Thoracic aorta (tissue), 2 donors: ENCODE measurements at places on chromosomes 12 and 14. TPM values are rescaled to one million over a fixed set of nuclear protein-coding genes. Genes with fewer than 3 reads are reported as not detected.

The ZFP36L1 gene
- total RNA-seq = 233 TPM

The TAS2R9 gene
- not detected for total RNA-seq

- no peak for DNase-seq
These were observed 70.3 kb upstream of the MBIP start for GRCh38 chr14:36390718-36391117.

- DNase-seq = no peak
These were observed 38.3 kb upstream of the LDHB start for GRCh38 chr12:21695986-21696385.

GRCh38 chr12:29160230-29160629, 11.2 kb downstream of the FAR2 start:
- no peak for DNase-seq

- DNase-seq = no peak
These were observed 101.3 kb downstream of the HMGA2 start for GRCh38 chr12:65925626-65926025.

- no peak for DNase-seq
These were observed 3.2 kb upstream of the KRT4 start for GRCh38 chr12:52817003-52817698.

DNA sequence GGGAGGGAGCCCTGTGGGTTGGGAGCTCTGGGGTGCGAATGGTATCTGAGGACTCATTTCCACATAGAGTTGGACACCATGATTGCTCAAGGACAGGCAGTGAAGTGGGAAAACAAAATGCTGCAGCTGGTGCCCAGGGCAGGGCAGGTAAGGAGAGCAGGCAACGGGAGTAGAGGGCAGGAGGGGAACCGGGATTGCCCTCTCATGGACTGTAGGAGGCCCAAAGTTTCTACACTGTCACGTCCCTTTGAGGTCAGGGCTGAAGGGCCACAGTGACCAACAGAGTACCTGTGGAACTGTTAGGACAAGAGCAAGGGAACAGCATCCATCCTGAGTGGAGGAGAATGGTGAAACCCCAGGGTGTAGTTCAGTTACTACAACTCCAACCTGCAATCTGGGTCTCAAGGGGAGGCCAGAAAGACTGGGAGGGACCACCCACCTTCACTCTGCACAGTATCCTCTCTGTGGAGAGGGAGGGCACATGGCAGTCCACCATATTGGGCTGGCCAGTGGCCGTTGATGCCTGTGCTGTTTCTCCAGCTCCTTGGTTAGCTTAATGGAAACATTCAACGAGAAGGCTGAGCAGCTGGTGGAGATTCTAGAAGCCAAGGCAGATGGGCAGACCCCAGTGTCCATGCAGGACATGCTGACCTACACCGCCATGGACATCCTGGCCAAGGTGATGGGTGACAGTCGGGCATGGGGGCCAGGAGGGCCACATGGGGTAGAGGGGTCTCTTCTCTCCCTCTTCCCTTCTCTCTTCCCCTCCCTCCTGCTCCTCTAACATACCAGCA, 22.2 kb downstream of the CYP46A1 start:
- no peak for DNase-seq

DNA sequence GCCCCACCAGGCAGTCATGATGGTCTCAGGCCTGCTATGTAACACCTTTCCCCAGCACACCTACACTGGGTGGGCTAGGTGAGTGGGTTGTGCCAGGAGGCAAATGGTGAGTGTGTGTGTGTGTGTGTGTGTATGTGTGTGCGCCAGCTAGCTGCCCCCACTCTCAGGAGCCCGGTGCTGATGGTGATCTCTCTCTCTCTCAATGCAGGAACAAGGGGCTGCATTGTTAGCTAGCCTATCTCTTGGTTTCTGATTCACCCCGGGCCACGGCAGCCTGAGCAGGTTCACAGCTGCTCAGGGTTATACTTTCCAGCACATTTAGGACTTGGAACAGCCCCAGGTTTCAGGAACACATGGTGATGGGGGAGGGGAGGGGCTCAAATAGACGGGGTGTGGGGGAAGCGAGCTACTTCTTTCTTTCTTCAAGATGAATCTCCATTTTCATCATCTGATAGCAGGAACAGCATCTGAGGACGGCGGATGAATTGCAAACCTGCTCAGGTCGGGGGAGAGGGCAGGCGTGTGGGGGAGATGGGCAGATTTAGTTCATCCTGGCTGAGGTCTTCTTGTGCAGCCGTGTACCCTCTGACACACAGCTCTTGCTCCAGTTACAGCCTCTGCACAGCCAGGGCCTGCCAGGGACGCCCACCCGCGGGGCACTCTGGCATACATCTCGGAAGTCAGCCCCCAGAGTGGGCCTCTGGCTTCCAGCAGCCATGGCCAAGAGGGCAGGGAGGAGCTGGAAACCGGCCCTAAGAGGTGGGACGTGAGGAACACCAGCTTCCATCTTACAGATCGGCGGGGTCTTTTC, 137.6 kb downstream of the ZFP36L1 start:
- DNase-seq = no peak

- DNase-seq = no peak
These were observed 176.6 kb downstream of the TSPAN9 start for GRCh38 chr12:3253682-3254275.
